Osteocyte (in vitro differentiated cells): ENCODE measurements at places on chromosomes 1 and 21. TPM values are rescaled to one million over a fixed set of nuclear protein-coding genes. Genes with fewer than 3 reads are reported as not detected.

DNA sequence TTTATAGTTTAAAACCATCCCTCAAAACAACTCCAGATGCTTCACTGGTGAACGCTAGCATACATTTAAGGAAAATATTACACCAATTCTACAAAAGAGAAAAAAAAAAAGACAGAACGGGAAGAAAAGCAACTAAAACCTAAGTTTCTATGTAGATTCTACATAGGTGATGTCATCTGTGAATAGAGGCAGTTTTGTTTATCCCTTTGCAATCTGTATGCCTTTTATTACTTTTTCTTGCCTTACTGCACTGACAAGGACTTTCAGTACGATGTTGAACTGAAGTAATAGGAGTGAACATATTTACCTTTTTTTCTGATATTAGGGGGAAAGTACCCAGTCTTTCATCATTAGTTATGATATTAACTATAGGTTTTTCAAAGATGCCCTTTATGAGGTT lies 101.7 kb upstream of the HAO2 start:
- DNase-seq, result no peak

GRCh38 chr1:157652859-157653493 lies 47.6 kb downstream of the FCRL3 start:
- DNase-seq, result no peak

SLC2A1 gene
- total RNA-seq, result 200 and 236 TPM in 2 replicates

GRCh38 chr1:174131032-174131638 lies 28.2 kb upstream of the RABGAP1L start:
- DNase-seq, result no peak

- no peak for DNase-seq
Measured at GRCh38 chr1:183588827-183589226, 1.4 kb downstream of the NCF2 start.

GRCh38 chr1:171794085-171794484 lies 12.6 kb downstream of the METTL13 start:
- no peak for DNase-seq

DNA sequence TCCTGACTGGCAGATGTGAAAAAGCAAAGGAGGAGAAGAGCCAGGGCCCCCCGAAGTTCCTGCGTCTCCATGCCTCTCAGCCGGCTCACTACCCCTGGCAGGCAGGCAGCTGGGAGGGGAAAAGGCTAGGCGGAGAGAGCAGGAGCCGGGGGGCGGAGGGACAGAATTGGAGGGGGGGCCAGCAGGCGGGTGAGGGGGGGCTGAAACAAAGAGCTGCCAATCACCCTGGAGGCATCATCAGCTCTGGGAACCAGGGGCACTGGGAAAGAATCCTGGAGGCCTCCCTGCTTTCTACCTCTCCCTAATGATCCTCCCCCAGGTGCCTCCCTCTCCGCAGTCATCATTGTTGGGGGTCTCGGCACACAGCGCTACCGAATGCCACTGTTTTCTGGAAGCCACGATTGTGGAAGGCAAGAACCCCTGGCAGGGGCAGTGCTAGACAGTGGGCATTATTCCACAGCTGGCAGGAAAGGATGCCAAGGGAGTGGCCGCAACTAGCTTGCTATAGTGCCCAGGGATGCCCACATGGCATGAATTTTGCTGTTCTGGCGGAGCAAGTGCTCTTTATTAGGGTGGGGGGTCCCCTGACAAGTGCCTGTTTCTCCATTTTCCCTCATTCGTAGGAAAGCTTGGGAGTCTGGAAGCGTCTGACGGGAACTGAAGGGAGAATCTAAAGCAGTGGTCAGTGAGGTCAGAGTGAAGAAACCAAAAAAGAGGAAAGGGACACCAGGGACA lies at the start of gene THBS3:
Gene THBS3 (minus strand): TSS at position 92 of the 735 bp plus-strand sequence. CDS start 21 bp downstream, at position 71.
- DNase-seq, result no peak

DNA sequence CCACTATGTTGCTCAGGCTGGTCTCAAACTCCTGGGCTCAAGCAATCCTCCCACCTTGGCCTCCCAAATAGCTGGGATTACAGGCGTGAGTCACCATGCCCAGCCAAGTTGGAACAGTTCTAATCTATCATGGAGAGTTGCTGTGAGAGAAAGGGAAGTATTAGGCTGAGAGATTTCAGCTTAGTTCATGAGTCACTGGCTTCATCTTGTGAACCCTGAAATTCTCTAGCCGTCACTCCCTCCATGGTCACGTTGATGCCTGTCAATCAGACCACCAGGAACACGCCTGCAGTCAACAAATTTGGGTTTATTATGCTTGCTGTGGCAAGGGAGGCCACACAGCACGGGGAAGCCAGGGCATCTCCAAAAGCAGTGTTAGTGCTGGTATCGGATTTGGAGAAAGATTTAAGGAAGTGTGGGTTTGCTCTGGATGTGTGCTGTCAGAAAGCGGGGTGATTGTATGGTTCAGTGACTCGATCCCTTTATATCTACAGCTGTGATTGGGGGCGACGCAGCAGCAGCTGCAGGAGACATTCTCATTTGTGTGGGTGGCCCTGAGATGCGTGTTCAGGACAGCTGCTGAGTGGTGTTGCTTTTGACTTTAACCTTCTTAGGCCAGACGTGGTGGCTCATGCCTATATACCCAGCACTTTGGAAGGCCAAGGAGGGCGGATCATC lies 18.7 kb downstream of the UQCRHL start:
- no peak for DNase-seq
